Tongue (tissue), 3 donors: ENCODE measurements at places on chromosomes 11 and 22. TPM values are rescaled to one million over a fixed set of nuclear protein-coding genes. Genes with fewer than 3 reads are reported as not detected.
A peak's percentile ranks its signal among the peaks of the same experiment; 100 is the strongest.

PNPLA3 gene
- 0.51 TPM for total RNA-seq

- DNase-seq = no peak
These were observed 125.2 kb upstream of the PAX6 start for GRCh38 chr11:31936312-31936711.

- DNase-seq = no peak
These were observed 78.6 kb upstream of the B3GNT6 start for GRCh38 chr11:76955459-76956114.

RAB36 gene
- 3.4 TPM for total RNA-seq

- DNase-seq = no peak
These were observed 12.1 kb downstream of the LRFN4 start for GRCh38 chr11:66868726-66869566.

EMID1 gene
- total RNA-seq = 13.8 TPM

TMPRSS6 gene
- not detected for total RNA-seq

DNA sequence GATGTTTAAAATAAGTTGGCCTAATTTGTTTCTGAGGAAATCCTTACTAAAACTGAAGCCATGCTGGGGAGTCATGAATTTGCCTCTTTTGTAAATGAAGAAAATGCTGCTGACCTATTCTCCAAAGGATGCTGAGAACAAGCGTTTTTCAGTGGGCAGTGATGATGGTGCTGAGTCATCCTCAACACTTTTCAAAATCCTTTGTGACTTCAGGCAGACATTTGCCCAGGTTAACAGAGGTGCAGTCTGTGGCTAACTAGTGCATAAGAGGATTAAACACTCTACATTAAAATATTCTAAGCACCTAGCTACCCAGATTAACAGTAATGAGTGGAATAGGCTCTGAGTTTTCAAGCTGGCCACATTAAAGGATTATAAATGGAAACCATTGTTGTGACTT is 509.0 kb downstream of the DLG2 start:
- DNase-seq = no peak

- no peak for DNase-seq
These were observed 28.3 kb upstream of the USP47 start for GRCh38 chr11:11813288-11813962.

GRCh38 chr11:104668797-104669463 is 229.3 kb downstream of the CASP12 start:
- no peak for DNase-seq

- peak; percentile 97 for DNase-seq
These were observed 380.7 kb downstream of the MN1 start for GRCh38 chr22:27420817-27421361.

ELFN2 gene
- total RNA-seq = 1.0 TPM

SLC22A12 gene
- not detected for total RNA-seq

- DNase-seq = no peak
These were observed 95.8 kb downstream of the SWAP70 start for GRCh38 chr11:9759519-9760192.

DNA sequence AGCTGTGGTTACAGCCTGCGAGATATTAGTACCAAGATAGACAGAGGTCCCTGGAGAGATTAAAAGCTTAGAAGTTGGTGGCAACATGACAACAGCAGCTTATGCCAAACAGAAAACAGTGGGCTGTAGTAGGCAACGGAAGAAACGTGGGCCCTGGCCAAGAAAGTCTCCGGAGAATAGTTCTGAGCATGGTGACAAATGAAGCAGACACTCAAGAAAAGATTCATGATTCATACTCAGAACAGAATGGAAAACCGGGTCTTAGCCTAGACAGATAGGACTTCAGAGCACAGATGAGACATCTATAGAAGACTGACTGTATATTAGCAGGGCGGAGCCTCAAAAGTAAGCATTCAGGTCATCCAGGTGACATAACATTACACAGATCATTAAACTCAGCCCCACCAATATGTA is 727.4 kb downstream of the ETS1 start:
- no peak for DNase-seq

SCUBE1 gene
- 0.41 TPM for total RNA-seq

MS4A12 gene
- total RNA-seq = not detected

- DNase-seq = no peak
These were observed 87.8 kb upstream of the BMAL1 start for GRCh38 chr11:13189561-13190426.

DNA sequence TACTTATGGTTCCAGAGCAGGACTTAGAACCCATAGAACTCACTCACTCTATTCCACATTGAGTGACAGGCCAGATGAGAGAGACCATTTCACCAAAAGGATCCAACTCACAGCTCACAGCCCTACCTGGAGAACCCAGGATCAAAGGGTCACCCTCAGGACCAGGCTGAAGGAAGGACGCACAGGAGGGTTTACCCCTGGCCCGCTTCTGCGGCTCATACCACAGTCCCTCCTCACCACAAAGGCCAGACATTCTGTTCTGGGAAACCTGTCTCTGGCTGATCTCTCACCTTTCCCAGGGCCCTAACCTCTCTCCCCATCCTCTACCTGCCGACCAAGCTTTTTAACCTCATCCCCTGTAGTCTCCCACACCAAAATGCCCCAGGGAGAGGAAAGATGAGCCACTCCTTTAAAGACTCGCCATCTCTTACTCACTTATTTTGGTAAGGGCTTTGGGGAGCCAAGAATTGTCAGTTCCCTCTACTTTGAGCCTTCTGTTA is 4.7 kb downstream of the FOSL1 start:
- no peak for DNase-seq

ROBO3 gene
- total RNA-seq = 10.8 TPM

DNA sequence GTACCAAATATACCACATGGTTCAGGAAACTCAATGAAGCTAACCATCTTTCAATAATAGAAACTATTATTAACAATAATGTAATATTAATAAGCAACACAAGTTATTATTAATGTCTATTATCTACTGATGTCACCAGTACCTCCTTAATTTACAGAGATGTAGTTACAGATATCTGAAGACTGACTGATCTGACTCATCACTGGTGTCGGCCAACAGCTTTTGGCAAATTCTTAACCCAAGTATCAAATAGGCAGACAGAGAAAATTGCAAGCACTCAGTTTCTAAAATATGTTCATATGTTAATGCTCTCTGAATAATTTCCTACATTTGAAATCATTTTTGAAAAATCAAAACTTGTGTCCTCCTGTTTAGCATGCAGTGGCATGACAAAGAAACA is 100.4 kb upstream of the DDI1 start:
- no peak for DNase-seq

SMTNL1 gene
- total RNA-seq = 107 TPM

DNA sequence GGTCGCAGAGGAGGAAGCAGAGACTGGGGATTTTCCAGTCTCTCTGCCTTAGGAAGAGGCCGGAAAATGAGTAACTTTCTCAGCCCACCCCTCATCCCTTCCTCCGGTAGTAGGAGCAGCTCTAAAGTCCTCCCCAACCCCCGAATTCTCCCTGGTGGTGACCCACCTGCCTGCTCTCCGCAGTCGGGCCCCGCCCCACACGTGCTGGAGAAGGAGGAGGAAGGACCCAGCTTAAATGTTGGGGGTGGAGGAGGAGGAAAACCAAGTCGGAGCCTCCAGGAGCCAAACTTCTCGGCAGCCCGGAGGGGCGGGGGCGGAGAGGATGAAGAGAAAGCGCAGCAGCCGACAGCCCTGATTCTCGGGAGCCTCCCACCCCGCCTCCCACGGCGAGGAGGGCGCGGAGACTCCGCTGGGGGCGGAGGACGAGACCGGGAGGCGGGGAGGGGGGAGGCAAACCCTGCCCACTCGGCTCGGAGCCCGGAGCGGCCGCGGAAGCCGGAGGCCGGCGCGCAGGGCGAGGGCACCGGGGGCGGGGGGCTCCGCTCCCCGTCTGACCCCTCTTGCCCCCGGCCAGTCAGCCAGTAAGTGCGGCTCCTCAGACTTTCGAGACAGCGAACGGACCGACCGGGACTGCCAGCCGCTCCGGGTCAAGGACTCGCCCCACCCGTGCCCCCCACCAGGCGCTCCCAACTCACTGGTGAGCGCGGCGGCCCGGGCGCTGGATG is at the start of gene TPBGL:
TSS of gene TPBGL (plus strand) at position 464 of the 725 bp plus-strand sequence. CDS start 276 bp downstream, outside the sequence.
- DNase-seq = peak; percentile 24

TIGD3 gene
- total RNA-seq = not detected

- peak; percentile 91 for DNase-seq
These were observed at the start of gene LRRC75B for GRCh38 chr22:24592851-24593558. LRRC75B (minus strand) TSS chr22:24593073; CDS start chr22:24593039, 34 bp downstream.

GPR83 gene
- 0.10 TPM for total RNA-seq

GRAMD1B gene
- 9.7 TPM for total RNA-seq

MOGAT2 gene
- total RNA-seq = not detected

MIOX gene
- not detected for total RNA-seq

GRCh38 chr22:20517422-20517821 is 10.0 kb downstream of the MED15 start:
- no peak for DNase-seq

- peak; percentile 84 for DNase-seq
These were observed 96.3 kb downstream of the SWAP70 start for GRCh38 chr11:9760193-9760575.

DNA sequence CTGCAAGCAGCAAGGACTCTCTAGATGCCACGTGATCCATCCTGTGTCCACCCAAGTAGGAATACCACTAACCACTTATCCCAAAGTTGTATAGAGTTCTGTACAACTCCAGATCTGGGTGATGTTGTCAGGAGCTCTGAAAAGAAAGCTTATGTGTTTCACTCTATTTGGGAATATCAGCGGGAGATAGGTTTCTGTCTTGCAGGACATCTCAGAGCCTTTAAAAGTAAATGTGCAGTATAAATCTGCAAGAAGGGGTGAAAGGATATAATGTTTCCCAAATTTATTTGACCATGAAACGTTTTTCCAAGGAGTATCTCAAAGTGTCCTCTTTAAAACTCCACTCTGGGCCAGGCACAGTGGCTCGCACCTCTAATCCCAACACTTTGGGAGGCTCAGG is 13.9 kb downstream of the IRAG1 start:
- no peak for DNase-seq

GRAP2 gene
- total RNA-seq = 2.8 TPM

HIKESHI gene
- 31.7 TPM for total RNA-seq

- no peak for DNase-seq
These were observed 39.0 kb downstream of the FAM83F start for GRCh38 chr22:40033586-40034380.

- no peak for DNase-seq
These were observed 2.1 kb upstream of the TMPRSS4 start for GRCh38 chr11:118074785-118075184.

DNA sequence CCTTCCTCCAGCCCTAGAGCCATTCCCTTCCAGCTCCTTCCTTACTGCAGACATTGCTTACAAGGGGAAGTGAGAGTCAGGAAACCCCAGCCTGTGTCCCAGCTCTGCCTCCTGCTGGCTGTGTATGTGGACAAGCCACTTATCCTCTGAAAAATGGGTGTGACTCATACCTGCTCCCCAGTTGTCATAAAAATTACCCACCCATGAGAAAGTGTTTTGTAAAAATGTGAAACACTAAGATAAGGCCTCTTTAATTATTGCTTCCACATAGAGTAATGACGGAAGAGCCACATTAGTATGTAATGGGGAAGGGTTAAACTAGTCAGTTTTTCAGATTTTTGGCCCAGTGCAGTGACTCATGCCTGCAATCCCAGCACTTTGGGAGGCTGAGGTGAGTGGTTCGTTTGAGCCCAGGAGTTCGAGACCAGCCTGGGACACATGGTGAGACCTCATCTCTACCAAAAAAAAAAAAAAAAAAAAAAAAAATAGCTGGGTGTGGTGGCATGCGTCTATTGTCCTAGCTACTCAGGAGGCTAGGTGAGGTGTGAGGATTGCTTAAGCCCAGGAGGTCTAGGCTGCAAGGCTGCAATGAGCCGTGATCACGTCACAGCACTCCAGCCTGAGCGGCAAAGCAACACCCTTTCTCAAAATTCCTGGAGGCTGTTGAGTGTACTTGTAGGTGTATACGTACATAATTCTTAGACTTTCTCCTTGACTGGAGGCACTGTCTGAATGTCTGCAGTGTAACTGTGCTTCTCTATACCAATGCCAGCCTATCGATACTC is 84.9 kb downstream of the CTTN start:
- peak; percentile 50 for DNase-seq

GRCh38 chr22:48175721-48176120 is 1413.3 kb downstream of the TBC1D22A start:
- DNase-seq = no peak

- peak; percentile 28 for DNase-seq
These were observed 50.9 kb downstream of the CCDC34 start for GRCh38 chr11:27312110-27312509.

DEFB108B gene
- total RNA-seq = not detected

GRCh38 chr22:26196657-26197056 is 27.4 kb downstream of the SEZ6L start:
- DNase-seq = no peak

- no peak for DNase-seq
These were observed 107.9 kb downstream of the NAT10 start for GRCh38 chr11:34213366-34213765.

MMP12 gene
- not detected for total RNA-seq

GRCh38 chr11:2990617-2991451 is 1.3 kb downstream of the NAP1L4 start:
- DNase-seq = no peak

DNA sequence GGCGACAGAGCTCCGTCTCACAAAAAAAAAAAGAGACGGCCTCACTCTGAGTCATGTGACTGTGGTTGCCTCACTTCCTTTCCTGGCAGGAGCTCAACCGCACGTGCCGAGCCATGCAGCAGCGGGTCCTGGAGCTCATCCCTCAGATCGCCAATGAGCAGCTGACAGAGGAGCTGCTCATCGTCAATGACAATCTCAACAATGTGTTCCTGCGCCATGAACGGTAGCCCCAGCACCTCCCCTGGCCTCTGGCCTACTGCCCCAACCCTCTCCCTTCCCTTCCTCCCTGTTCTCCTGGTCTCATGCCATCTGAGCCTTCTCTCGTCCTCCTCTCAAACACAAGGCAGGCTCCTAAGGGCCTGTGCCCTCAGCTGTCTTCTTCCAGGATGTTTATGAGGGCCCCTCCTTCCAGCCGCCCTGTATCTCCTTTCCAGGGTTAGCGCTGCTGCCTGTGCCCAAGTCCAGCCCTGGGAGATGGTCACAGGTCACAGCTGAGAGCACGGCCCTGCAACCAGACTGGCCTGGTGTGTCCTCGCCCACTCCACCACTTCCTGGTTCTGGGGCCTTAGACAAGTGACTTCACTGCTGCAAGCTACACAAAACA is 30.7 kb downstream of the TOM1 start:
- peak; percentile 80 for DNase-seq

SLC5A4 gene
- total RNA-seq = not detected

- no peak for DNase-seq
These were observed 419.3 kb upstream of the FAT3 start for GRCh38 chr11:91805293-91805692.

OR52N4 gene
- not detected for total RNA-seq

DNA sequence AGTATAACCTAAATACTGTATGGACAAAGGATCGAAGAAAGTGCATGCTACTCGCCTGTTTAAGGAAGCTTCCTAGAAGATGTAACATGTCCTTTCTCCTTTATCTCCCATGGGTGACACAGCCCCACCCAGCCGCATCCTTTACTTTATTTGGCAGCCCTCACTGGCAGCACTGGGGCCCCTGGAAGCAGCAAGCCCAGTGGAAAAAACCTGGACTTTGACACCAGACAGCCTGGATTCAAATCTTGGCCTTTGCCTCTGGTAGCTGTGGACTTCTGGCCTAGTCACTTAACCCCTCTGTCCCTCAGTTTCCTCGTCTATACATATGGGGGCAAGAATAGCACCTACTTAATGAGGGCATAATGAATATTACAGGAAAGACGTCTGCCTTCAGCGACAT is 67.1 kb downstream of the MYEOV start:
- no peak for DNase-seq

PGA5 gene
- not detected for total RNA-seq

P2RX6 gene
- total RNA-seq = 19.3 TPM
